ENCODE measurements at places on chromosomes 1 and 21. TPM values are rescaled to one million over a fixed set of nuclear protein-coding genes. Genes with fewer than 3 reads are reported as not detected.

The ADAMTS4 gene
- polyA plus RNA-seq: 1.2 TPM

The TNNT2 gene
- polyA plus RNA-seq: 20.8 TPM

The PROK1 gene
- polyA plus RNA-seq: 0.13 TPM

The KRTAP19-3 gene
- not detected for polyA plus RNA-seq

The SPATA21 gene
- polyA plus RNA-seq: not detected

The GLIS1 gene
- 0.58 TPM for polyA plus RNA-seq

The TSSK3 gene
- polyA plus RNA-seq: 6.1 TPM

The CAMTA1 gene
- 67.9 TPM for polyA plus RNA-seq

The KPNA6 gene
- 25.3 TPM for polyA plus RNA-seq

The RNASEL gene
- polyA plus RNA-seq: 16.8 TPM

The SLAMF7 gene
- 5.8 TPM for polyA plus RNA-seq

The SPOCD1 gene
- 1.2 TPM for polyA plus RNA-seq

The UBXN10 gene
- 1.4 TPM for polyA plus RNA-seq

The PROX1 gene
- polyA plus RNA-seq: 7.8 TPM

The S100A5 gene
- 0.10 TPM for polyA plus RNA-seq

The TPM3 gene
- 303 TPM for polyA plus RNA-seq

The PLEKHN1 gene
- 0.49 TPM for polyA plus RNA-seq

The OR6K3 gene
- polyA plus RNA-seq: not detected

The DYNLT4 gene
- polyA plus RNA-seq: 0.52 TPM

The SIK1 gene
- polyA plus RNA-seq: 6.3 TPM

The ZNF593OS gene
- polyA plus RNA-seq: 1.2 TPM

The CDA gene
- 0.64 TPM for polyA plus RNA-seq

The NPL gene
- polyA plus RNA-seq: 28.0 TPM

The CDKN2C gene
- polyA plus RNA-seq: 5.2 TPM

The ESPN gene
- 256 TPM for polyA plus RNA-seq

The TCHH gene
- polyA plus RNA-seq: 0.22 TPM

The DSCAM gene
- 0.85 TPM for polyA plus RNA-seq

The HSD3B2 gene
- 0.72 TPM for polyA plus RNA-seq

The SYTL1 gene
- polyA plus RNA-seq: 9.8 TPM

The NBPF4 gene
- polyA plus RNA-seq: not detected

The SCMH1 gene
- polyA plus RNA-seq: 42.8 TPM

The TPTE gene
- polyA plus RNA-seq: not detected

The SPRR2F gene
- 1.3 TPM for polyA plus RNA-seq

The NTNG1 gene
- polyA plus RNA-seq: 4.9 TPM

The MYOG gene
- 0.66 TPM for polyA plus RNA-seq

The BTBD8 gene
- 8.6 TPM for polyA plus RNA-seq

The RNF186 gene
- polyA plus RNA-seq: 18.8 TPM

The FCER1A gene
- 0.28 TPM for polyA plus RNA-seq

The IFNLR1 gene
- 11.7 TPM for polyA plus RNA-seq

The TAS1R1 gene
- 0.27 TPM for polyA plus RNA-seq

The GSTM4 gene
- 68.4 TPM for polyA plus RNA-seq

The ARHGEF16 gene
- 39.7 TPM for polyA plus RNA-seq

The DFFB gene
- polyA plus RNA-seq: 10.6 TPM

The OR6N2 gene
- not detected for polyA plus RNA-seq

The BGLAP gene
- polyA plus RNA-seq: 5.8 TPM

The CA6 gene
- not detected for polyA plus RNA-seq

The TFF1 gene
- polyA plus RNA-seq: 4.9 TPM

The MTARC1 gene
- 35.7 TPM for polyA plus RNA-seq

The MEX3A gene
- 8.4 TPM for polyA plus RNA-seq

The LINGO4 gene
- 0.81 TPM for polyA plus RNA-seq

The CELF3 gene
- 57.1 TPM for polyA plus RNA-seq

All from large intestine (tissue), 12 donors.